Activated CD8-positive, alpha-beta T cell treated with anti-CD3 and anti-CD28 coated beads for 36 hours (primary cell): ENCODE measurements at places on chromosomes 16 and 17.

GRCh38 chr16:27759301-27759871 is 209.4 kb downstream of the KATNIP start:
- DNase-seq: no peak

- no peak for DNase-seq
Measured at GRCh38 chr16:68444056-68444657, 4.2 kb downstream of the SMPD3 start.

GRCh38 chr16:79381603-79382042 is 218.9 kb downstream of the MAF start:
- DNase-seq: peak; percentile 2

DNA sequence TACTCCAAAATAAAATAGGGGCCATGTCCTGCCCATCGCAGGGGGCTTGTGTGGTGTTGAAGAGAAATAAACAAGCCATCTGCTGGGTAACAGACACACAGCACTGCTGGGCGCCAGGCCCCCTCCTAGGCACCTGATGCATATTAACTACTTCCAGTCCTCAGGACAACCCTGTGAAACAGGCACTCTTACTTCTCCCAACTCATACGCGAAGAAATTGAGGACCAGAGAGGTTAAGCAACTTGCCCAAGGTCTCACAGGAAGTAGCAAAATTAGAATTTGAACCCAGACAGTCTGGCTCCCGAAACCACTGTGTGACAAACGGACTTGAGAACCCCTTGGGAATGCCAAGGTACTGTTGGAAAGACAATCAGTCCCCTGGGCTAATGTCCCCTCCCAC is 2.8 kb downstream of the STX1B start:
- no peak for DNase-seq

DNA sequence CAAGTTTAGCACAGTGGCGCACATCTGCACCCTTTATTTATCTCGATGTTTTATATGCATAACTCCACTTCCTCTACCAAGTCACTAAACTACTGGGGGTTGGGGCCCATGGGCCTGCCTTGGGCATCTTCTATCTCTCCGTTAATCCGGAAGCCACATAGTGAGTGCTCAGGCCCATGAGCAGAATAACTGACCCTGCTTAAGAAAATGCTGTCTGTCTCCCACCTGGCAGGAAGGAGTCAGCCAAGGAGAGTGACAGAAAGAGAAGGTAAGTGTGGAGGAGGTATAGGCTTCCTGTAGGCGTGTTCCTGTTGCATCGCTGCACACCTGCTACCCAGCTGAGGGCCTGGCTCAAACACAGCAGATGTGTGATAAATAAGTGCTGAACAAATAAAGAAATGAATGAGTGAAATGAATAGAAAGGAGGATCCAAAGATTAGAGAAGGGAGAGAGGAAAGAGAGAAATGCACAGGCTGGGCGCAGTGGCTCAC is 320.1 kb downstream of the SLC39A11 start:
- no peak for DNase-seq

GRCh38 chr17:38403491-38403890 is 24.8 kb upstream of the ARHGAP23 start:
- DNase-seq: no peak

- no peak for DNase-seq
Measured at GRCh38 chr17:77499699-77500435, 359.1 kb downstream of the SEC14L1 start.

- no peak for DNase-seq
Measured at GRCh38 chr17:44584443-44584842, 27.2 kb downstream of the FZD2 start.

DNA sequence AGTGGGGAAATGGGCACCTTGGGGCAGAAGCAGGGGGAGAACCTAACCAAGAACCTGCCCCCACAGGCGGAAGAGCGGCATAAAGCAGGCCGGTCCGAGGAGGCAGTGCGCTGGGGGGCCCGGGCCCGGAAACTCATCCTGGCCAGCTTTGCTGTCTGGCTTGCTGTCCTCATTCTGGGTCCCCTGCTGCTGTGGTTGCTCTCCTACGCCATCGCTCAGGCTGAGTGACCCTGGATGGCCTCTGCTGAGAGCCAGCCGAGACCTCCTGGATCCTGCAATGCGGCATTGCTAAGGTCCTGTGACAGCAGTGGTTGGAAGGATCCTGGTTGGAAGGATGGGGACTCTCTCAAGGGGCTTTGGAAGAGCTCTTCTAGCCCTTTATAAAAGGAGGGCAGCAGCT is 4.5 kb upstream of the PHKG2 start:
- DNase-seq: no peak

DNA sequence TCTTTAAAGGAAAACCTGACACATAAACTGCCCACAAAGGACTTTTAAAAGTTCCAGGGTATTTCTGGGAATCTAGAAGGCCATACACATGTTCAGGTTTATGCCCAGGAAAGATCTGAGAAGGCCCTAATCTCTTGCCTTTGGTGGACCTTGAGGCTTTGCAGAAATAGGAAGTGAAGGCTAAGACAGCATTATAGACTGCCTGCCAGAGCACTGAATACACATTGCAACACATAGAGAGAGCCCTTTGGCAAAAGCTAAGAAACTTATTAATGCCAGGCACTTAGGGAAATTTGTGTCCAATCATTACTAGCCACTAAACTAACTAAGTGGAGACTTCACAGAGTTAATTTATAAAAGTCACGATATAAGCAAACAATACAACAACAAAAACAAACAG is 70.4 kb downstream of the MMD start:
- DNase-seq: no peak

DNA sequence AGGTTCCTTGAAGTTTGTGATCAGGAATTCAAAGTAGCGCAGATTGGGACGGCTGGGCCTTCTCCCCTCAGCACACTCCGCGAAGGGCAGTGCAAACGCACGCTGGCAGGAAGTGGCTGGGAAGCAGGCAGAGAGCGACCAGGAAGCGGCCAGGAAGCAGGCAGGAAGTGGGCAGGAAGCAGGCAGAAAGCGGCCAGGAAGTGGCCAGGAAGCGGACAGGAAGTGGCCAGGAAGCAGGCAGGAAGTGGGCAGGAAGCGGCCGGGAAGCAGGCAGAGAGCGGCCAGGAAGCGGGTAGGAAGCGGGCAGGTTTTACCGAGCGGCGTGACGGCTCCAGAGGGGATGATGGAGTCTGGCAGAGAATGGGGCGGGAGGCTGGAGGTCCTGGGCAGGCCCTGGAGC is 3.2 kb downstream of the DPEP1 start:
- no peak for DNase-seq

DNA sequence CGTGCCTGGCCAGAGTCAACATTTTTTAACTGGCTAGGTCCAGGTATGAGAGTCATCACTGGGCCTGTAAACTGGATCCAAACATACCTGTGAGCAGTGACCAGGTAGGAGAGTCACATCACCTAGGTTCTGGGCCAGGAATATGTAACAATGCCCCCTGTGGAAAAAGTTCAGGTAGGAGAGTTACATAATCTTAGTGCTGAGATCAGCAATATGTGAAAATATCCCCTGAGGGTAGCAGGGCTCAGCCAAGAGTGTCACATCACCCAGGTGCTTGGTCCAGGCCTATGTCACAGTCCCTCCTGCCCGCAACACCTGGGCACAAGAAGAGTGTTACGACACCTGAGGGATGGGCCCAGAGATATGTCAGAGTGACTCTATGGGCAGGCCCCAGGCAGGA is 2104.7 kb downstream of the TP53TG3F start:
- DNase-seq: no peak

GRCh38 chr16:734981-735881 is 5.6 kb downstream of the CIAO3 start:
- no peak for DNase-seq

DNA sequence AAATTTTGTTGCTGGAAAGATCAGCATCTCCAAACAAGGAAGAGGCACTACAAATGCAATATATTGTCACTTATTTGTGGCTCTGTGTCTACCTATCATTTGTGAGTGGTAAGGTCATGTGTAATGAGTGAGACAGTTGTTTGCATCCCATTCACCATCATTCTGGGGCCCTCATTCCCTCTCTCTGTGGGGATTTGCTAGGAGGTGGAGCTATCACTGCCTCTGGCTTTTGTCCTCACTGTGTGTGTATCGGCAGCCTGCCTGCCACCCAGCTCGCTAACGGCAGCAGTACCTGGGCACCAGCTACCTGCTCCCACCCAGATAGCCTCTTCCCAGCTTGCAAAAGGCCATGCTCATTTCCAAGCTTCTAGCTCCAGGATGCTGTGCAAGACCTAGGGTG is 379.2 kb upstream of the ZFHX3 start:
- no peak for DNase-seq

DNA sequence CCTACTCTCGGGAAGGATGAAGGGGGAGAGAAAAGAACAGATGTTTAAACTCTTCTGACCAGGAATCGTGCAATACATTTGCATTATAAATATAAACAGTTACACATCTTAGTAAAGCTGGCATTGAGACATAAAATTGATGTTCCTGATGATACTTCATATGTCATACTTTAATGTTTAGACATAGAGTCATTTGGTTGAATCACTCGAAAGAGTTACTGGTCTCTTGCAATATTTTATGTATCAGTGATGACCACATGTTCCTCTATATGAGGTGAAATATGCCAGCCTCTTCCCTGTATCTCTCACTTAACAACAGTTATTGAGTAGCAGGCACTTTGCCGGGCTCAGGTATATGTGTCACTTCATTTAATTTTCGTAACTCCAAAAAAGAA is 49.7 kb upstream of the PMFBP1 start:
- no peak for DNase-seq

GRCh38 chr17:65438708-65439294 is 122.6 kb downstream of the AXIN2 start:
- no peak for DNase-seq

DNA sequence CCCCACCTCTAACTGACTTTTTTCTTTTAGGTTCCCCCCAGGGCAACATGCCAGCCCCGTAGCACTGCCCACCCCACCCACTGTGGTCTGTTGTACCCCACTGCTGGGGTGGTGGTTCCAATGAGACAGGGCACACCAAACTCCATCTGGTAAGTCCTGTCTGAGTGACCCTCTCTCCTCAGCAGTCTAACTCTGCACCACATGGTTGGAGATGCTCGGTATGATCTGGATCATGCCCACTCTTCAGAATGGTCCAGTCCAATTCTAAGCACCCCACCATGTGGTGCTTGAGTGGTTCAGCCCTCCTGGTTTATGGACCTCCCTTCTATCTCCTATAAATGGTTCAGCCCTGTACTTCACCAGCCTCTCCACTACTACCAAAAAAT is 5.9 kb downstream of the KDM6B start:
- DNase-seq: peak; percentile 68

- DNase-seq: peak; percentile 34
Measured at GRCh38 chr17:6420173-6420641, 14.7 kb downstream of the AIPL1 start.

- no peak for DNase-seq
Measured at GRCh38 chr16:61908426-61908825, 127.8 kb downstream of the CDH8 start.
